NCI-H1417 treated with DMSO at 0.1 percent for 48 hours (cell line): ENCODE measurements at places on chromosomes 11 and 22.

- no peak for DNase-seq
These were observed 47.2 kb upstream of the BLID start for GRCh38 chr11:122163053-122163819.

GRCh38 chr11:39149214-39149613 lies 2310.2 kb downstream of the LRRC4C start:
- DNase-seq: no peak

- DNase-seq: no peak
These were observed at the start of gene C11orf97 for GRCh38 chr11:94511932-94512781. C11orf97 (plus strand) TSS chr11:94512461; CDS start chr11:94512529, 68 bp downstream.

- DNase-seq: no peak
These were observed 655.1 kb upstream of the ARHGAP42 start for GRCh38 chr11:100031973-100032372.

- DNase-seq: no peak
These were observed 72.8 kb downstream of the PARVA start for GRCh38 chr11:12449961-12450715.

GRCh38 chr11:43289368-43289767 lies 22.4 kb upstream of the API5 start:
- DNase-seq: no peak

GRCh38 chr11:116643521-116643920 lies 129.3 kb downstream of the BUD13 start:
- no peak for DNase-seq

DNA sequence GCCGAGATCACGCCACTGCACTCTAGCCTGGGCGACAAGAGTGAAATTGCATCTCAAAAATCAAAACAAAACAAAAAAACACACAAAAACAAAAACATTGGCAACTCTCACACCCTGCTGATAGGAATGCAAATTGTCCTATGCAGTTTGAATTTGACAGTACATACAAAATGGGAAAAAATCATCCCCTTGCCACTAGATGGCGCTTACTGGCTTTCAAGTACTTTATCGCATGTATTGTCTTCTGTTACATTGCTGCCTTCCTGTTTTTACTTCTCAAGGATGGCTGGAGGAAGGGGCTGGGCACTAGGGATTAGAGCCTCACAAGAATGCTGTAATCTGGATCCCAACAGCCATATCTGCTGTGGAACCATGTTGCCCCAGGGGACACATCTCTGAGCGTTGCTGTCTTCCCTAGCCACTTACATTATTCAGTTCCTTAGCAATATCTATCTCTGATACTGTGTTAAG lies 59.4 kb upstream of the A4GALT start:
- DNase-seq: peak; percentile 50

DNA sequence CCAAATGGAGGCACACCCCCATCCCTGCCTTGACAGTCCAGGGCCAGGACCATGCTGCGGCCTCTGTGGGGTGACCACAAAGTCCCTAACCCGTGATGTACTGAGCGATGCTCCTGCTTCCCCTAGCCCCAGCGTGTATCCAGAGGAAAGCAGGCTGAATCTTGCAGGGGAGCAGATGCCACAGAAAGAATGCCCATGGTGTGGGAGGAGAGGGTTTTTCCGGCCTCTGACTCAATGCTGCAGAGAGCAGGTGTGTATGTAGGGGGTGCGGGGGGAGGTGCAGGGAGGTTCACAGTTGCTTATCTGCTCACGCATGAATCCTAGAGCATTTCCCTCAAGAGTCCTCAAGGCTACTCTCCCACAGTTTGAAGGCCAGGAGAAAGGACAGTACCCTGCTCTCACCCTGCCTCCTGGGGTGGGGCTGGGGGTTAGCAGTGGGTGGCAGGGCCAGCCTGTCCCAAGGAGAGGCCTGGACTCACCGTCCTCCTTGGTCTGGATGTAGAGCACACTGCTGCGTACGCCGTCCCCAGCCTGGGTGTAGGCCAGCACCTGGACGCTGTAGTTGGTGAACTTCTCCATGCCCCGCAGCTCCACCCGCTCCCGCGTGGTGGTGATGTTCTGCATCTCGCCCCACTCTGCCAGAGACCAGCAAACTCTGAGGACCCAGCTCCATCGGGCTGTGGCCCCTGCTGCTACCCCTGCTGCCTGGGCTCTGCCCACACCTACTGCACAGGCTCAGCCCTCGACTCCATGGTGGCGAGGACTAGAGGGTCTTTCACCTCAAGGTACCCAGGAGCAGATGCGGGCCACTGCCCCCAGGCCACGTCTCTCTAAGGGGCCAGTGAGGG lies 130.8 kb downstream of the CEP164 start:
- peak; percentile 27 for DNase-seq

DNA sequence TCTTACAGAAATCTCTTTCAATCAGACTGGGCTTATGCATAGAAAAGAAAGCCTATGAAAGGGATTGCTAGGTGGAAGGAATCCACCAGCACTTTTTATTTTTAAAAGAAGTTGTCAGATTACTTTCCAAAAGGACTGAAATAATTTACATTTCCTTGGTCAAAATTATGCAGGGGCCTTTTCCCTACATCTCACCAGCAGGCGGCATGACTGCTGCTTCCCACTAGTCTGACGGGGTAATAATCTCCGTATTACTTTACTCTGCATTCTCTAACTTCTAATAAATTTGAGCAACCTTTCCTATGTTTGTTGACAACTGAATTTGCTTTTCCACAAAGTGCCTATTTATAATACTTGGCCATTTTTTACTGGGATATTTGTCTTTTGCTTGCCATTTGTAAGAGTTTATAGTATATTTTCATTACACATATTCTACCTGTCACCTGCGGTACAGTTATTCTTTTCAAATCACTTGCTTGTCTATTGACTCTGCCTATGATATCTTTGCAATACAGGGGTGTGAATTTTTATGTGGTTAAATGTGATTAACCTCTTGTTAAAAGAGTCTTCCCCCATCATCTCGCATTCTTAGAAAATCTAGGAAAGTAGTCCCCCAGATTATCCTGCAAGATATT lies 51.9 kb upstream of the USP47 start:
- no peak for DNase-seq

GRCh38 chr11:114413958-114414357 lies 13.5 kb downstream of the RBM7 start:
- DNase-seq: no peak

DNA sequence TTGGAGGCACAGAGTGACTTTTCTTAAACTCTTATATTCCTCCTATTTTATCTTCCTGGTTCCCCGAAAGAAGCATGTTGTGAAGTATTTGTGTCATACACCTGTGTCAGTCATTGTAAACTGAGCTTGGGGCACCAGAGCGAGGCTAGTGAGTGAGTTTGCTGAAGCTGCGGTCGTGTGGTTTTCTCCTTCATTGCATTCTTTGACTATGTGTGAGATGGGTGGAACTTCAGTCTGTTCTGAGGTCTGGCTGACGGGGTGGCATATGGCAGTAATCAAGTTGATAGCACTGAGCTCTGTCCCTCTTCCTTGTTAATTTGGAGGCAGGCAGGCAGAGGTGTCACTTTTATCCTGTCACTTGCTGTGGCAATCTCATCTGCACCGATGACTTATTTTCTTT lies 4.2 kb downstream of the VPS26B start:
- no peak for DNase-seq

GRCh38 chr22:19909350-19910179 lies 32.0 kb upstream of the COMT start:
- DNase-seq: no peak

DNA sequence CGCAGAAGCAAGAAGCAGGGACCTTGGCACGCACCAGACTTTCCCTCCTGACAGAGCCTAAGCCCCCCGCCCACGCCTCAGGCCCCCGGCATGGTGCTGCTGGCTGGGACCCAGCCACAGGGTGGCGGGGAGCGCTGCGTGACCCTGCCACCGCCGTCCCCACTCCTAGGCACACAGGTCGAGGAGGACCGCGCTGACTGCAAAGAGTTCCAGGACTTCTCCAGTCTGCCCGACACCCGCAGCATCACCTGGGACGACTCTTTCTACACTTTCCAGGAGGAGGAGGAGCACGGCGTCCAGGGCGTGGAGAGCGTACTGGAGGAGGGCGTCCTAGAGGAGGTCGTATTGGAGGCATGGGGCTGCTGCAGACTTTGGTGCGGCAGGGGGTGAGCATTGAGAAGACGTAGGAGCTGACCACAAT lies 103.7 kb downstream of the TRIM51G start:
- no peak for DNase-seq

GRCh38 chr11:17979770-17980371 lies 33.0 kb downstream of the SERGEF start:
- no peak for DNase-seq

GRCh38 chr11:127039591-127039990 lies 39.0 kb upstream of the KIRREL3 start:
- no peak for DNase-seq

GRCh38 chr11:118640332-118641154 lies 33.1 kb downstream of the PHLDB1 start:
- no peak for DNase-seq

- DNase-seq: no peak
These were observed 1.6 kb downstream of the CD59 start for GRCh38 chr11:33734441-33735270.

DNA sequence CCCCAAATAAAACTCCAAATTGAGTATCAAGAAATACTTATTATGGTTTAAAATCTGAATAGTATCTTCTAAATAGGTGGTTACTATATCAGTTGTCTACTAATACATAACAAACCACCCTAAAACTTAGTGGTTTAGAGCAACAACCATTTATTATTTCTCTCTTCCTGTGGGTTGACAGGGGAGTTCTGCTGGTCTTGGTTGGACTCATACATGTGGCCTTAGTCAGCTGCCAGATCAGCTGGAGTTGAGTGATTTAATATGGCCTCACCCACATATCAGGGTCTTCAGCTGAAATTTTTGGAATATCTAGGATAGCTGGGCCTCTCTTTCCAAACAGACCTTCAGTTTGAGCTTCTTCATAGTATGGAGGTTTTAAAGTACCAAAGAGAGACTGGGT lies 34.5 kb downstream of the C11orf65 start:
- DNase-seq: no peak

DNA sequence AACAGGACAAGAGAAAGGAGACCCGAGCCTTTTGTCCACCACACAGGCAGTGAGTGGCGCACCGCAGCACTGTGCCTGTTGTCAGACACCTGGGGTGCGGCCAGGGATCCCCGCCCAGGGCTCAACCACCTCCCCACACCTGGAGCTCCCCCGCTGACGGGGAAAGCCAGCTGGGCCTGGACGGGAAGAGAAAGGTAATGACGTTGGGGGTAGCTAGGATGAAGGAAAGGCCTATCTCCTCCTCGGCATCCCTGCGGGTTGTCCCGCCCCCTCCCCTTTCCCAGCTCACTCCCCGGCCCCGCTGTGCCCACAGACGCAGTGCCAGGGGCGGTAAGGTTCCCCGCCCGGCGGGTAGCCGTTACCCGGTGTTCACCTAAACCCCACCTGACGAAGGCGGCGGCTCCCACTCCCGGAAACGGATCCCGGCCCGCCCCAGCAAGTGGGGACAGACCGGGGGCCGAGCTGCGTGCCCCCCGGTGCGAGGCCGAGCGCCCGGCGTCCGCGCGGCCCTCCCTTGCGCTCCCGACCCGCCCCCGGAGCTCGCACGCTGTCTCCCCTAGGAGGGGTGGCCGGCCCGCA lies 495 bp downstream of the HYOU1 start:
- DNase-seq: no peak

- DNase-seq: no peak
These were observed 63.7 kb downstream of the RAB30 start for GRCh38 chr11:83007909-83008580.

GRCh38 chr11:67370351-67371076 lies 2.9 kb downstream of the CLCF1 start:
- no peak for DNase-seq

- DNase-seq: no peak
These were observed 6.1 kb upstream of the ARAP1 start for GRCh38 chr11:72758304-72758689.

- no peak for DNase-seq
These were observed 133.7 kb downstream of the ETS1 start for GRCh38 chr11:128453444-128454336.

DNA sequence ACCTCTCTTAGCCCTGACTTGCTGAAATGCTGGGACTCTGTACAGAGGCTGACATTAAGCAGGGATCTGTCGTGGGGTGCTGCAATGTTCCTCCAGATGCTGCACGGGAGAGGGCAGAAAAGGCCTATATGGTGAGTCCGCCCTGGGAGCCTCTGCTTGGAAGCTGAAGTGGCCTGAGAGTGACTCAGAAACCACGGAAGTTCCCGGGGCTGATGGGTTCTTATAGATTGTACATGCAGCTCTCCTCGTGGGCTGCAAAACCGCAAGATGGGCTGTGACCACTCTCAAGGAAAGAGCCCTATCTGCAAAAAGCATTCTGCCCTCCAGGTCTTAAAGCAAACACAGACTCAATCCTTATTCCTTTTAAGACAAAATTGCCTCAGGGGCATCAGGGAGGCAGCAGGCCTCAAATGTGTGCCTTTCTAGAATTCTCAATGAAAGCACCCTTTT lies 5.8 kb upstream of the SLC43A3 start:
- DNase-seq: no peak

- no peak for DNase-seq
These were observed 139.1 kb downstream of the PKNOX2 start for GRCh38 chr11:125303694-125304093.

DNA sequence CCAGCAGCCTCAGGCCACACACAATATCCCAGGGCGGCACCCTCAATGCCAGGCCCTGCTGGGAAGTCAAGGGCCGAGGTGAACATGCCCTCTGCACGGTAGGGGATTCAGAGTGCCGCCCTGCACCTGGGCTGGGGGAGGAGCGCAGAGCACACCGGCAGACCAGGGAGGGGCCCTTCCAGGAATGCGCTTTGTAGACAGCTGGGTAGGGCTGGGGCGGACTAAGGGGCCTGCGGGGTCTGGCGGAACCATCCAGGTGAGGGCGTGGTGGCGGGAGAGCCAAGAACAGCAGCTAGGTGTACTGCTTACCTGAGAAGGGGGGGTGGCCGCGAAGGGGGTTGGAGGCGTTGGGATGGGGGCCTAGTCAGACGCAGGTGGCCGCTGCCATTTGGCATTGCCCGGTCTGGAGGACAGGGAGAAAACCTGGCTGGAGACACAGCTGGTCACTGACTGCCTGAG lies 26.0 kb downstream of the DUSP8 start:
- DNase-seq: no peak

DNA sequence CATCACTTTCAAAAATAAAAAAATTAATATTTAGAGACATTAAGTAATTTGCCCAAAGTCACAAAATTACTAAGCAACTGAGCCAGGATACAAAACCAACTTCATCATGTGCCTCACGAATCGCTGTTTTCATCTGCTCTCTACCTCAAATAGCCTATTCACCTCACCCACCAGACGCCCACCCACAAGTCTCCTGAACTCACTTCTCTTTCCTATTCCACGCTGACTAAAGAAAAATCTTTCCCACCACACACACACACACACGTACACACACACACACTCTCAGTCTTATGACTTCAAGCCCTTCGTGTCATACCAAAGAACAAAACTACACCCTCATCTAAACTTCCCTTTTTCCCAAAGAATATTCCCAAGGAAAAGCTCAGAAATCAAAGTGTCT lies 2.2 kb downstream of the OR8B12 start:
- no peak for DNase-seq

GRCh38 chr11:1486054-1486825 lies at the start of gene MOB2:
MOB2 (minus strand) TSS chr11:1486779; CDS start chr11:1486556, 223 bp downstream.
- DNase-seq: no peak
